ENCODE measurements at places on chromosomes 6 and 20.

- DNase-seq, result no peak
Measured at GRCh38 chr6:45697605-45698004, 318.1 kb downstream of the CLIC5 start.

- DNase-seq, result no peak
Measured at GRCh38 chr20:48791666-48792071, 36.1 kb downstream of the PREX1 start.

- DNase-seq, result no peak
Measured at GRCh38 chr6:141347906-141348492, 784.7 kb upstream of the GJE1 start.

DNA sequence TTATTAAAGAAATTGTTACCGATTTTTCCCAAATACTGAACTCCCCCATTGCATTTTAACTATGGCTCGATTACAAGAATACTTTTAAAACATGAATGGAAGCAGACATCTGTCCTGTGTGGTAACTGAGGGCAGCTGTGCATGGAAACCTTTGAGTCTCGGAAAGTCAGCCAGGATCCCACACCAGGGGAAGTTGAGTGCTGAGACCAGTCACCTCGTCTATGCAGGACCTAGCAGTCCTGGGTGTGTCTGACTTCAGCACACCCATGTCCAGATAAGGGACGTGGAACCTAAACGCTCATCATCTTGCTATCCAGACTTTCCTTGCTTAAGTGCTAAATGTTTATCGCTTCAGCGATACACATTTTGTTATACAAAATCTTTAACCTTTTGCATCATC, 6.1 kb downstream of the RIN2 start:
- DNase-seq, result no peak

DNA sequence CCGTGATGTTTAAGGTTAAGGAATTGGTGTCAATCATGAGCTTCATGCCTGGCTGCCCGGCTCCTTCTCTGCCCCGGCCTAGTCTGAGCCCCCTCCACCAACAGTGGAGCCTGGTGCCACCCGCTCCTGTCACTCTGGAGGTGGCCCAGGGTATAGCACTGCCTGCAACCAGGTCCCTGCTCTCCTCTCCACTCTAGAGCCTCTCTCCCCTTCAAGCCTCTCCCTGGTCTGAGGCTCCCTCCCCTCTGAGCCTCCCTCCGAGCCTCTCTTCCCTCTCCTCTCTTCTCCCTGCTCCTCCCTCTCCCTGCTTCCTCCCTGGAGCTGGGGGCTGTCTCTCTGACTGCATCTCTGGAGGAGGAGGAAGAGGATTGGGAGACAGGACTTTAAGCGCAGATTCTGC, 31.3 kb upstream of the MRGBP start:
- DNase-seq, result no peak

GRCh38 chr6:170032197-170032596, 258.7 kb downstream of the DLL1 start:
- no peak for DNase-seq

- no peak for DNase-seq
Measured at GRCh38 chr20:19720991-19721390, 37.1 kb upstream of the RIN2 start.

- no peak for DNase-seq
Measured at GRCh38 chr6:158868122-158868480, 48.9 kb upstream of the EZR start.

- no peak for DNase-seq
Measured at GRCh38 chr6:280775-281468, 11.4 kb upstream of the DUSP22 start.

DNA sequence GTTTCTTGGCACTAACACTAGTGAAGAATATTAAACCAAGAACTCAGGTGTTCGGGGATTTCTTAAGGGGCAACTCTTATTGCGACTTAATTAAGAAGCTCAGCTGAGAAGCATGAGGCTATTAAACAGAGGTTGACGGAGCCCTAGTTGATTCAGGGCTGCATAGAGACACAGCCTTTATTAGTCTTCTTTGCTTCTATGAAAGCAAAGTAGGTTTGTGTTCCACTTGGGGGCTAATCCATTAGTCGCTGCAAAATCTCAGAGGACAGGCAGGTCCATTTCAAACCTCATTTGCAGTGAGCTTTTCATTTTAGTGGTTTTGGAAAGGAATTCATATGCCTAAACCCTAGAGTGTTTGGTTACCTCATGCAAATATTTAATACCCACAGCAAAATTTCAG, 506.6 kb upstream of the SULF2 start:
- DNase-seq, result no peak

- DNase-seq, result no peak
Measured at GRCh38 chr6:136764517-136764993, 27.7 kb downstream of the MAP3K5 start.

DNA sequence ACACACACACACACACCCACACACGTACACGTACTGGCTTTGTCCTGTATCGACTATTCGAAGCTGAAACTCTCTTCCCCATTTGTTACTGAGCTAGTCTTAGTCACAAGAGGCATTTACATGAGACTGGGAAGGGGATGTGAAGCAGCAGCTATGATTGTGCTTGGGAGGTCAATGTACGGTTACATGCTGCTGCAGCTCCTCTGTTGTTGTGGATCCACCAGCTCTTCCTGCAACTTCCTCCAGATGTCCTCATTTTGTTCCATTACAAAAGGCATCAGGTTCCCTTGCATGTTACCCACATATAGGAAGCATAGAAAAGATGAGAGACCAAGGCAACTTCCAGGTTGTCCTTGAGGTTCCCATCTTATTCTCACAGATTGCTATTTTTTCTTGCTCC, 612.4 kb upstream of the IMPG1 start:
- DNase-seq, result no peak

DNA sequence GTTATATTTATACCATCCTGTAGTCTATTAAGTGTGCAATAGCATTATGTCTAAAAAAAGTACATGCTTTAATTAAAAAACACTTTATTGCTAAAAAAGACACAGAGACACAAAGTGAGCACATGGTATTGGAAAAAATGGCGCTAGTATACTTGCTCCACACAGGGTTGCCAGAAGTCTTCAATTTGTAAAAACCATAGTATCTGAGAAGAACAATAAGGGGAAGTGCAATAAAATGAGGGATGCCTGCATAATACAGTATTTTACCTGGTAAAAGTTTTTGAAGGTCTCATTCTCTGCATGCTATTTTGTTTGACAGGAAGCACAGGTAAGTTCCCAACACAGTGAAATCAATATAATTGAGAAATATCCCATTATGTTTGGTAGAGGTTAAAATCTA, 1.6 kb downstream of the NOX3 start:
- DNase-seq, result no peak

DNA sequence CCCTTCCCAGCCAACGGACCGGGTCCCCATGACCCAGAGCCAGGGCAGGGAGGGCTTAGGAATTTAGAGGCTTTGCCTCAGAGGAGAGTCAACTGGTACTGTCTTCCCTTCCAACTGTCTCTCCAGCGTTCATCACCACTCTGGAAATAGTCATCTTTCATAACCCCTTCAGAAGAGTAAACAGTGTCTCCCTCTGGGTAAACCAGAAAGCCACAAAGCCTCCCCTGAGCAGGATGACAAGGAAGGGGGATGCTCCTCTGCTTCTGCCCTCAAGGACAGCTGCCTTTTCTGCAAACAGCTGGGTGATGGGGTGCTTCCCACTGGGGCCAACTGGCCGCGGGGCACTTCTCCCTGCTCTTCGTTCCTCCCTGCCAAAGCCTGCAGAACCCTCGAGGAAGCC, 90.1 kb downstream of the PSMG4 start:
- DNase-seq, result no peak

- DNase-seq, result no peak
Measured at GRCh38 chr20:4775322-4776078, 53.8 kb downstream of the PRND start.

DNA sequence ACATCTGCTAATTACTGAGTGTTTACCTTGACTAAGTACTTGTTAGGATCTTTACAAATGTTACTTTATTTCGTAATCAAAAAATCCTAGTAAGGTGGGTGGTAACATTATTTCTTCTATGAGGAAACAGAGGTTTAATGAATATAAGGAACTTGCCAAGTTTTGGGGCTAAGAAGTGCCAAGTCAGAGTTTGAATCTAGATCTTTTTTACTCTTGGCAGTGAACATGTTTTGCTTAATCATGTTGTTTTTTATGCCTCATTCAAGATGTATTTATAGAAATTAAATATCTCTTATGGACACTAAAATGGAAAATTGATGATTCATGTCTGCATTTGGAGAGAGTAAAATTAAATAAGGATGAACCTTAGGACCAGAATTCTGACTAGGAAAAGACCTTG, 393.7 kb downstream of the UTRN start:
- no peak for DNase-seq

GRCh38 chr6:146876271-146877151, 277.7 kb downstream of the ADGB start:
- no peak for DNase-seq

- DNase-seq, result no peak
Measured at GRCh38 chr6:45535933-45536332, 158.2 kb upstream of the SUPT3H start.

DNA sequence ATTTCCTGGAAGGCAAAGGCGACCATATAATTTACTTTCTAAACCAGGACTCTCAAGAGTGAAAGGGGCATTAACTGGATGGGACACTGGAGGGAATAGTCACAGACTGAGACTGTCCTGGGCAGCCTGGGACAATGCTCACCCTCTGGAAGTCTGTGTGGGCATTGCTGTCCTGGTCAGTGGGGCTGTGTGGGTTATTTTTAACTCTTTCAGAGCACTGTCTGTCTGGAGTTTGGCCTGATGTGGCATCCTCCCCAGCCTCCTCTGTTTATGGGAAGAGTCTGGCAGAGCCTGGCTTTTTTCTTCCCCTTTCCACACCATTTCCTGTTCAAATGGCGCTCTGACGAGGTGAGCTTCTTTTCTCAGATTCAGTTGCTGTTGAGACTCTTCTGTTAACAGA, 11.7 kb downstream of the DAAM2 start:
- DNase-seq, result no peak

- no peak for DNase-seq
Measured at GRCh38 chr20:34180460-34181120, 60.6 kb upstream of the ASIP start.

DNA sequence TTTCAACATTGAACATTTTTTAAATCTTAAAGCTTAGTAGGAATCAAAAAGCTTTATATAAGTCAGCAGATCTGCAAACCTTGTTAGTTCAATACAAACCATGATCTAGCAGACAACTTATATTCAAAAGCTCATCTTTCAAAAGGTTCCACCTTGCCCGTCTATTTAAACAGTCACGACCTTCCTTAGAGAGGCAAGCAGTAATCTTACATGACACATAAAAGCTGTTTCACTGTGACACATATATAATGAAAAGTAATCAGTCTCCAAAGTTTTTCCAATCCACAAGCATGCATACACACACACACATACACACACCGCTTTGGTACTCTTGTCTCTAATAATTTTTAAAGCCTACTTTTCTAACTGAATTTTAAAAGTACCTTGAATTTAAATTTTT, 12.9 kb downstream of the SOD2 start:
- DNase-seq, result no peak

GRCh38 chr20:36792422-36792821, 18.9 kb upstream of the DSN1 start:
- DNase-seq, result no peak

DNA sequence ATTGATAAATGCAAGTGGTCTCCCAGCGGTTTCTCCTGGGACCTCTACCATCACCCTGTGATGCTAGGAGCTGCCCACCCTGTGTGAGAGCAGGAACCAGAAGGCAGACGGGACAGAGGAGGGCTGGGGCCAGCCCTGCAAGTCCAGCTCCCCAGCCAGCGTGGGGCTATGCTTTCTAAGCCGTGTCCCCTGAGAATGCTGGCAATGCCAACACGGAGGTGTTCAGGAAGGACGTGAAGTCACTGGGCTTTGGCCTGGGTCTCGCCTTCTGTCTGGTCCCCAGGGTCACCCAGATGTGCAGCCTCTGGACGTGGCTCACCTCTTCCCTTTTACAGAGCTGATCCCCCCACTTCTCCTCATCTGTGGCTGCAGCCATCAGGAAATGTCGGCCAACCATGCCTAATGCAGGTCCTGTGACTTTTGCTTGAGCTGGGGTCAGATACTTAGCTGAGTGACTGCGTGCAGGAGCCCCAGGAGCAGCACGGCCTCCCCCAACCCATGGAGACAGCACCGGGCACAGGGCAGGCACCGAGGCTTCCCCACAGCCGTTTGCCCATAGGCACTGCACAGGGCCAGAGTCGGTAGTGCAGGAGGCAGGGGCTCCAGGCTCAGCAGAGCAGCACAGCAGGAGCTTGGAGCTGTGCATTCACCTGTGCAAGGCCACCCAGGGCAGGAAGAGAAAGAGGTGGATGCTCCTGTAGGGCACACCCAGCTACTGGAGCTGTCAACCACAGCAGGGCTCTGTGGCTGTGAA, 66.2 kb downstream of the GNAS-AS1 start:
- no peak for DNase-seq

Data from activated CD4-positive, alpha-beta T cell treated with anti-CD3 and anti-CD28 coated beads for 24 hours (primary cell).